ENCODE measurements at places on chromosomes 5 and 9. TPM values are rescaled to one million over a fixed set of nuclear protein-coding genes. Genes with fewer than 3 reads are reported as not detected.

ZNF879 gene
- total RNA-seq = 3.6 TPM

PCDHGB7 gene
- 9.4 TPM for total RNA-seq

SEMA5A gene
- total RNA-seq = 0.27 TPM

ACO1 gene
- 79.3 TPM for total RNA-seq

PCDHB2 gene
- 0.66 TPM for total RNA-seq

CD274 gene
- total RNA-seq = 27.0 TPM

TRIP13 gene
- 77.8 TPM for total RNA-seq

TRIM36 gene
- 0.43 TPM for total RNA-seq

HAPLN1 gene
- total RNA-seq = 0.13 TPM

INSL4 gene
- total RNA-seq = not detected

SPATA9 gene
- not detected for total RNA-seq

IFNA5 gene
- total RNA-seq = not detected

GPR150 gene
- 0.29 TPM for total RNA-seq

CCDC180 gene
- total RNA-seq = 0.79 TPM

DDX4 gene
- not detected for total RNA-seq

HTR1A gene
- not detected for total RNA-seq

ANKRD34B gene
- total RNA-seq = not detected

OR13C8 gene
- not detected for total RNA-seq

PAXX gene
- 17.4 TPM for total RNA-seq

DROSHA gene
- total RNA-seq = 65.9 TPM

UBE2QL1 gene
- 0.07 TPM for total RNA-seq

AGPAT2 gene
- total RNA-seq = 29.1 TPM
